ENCODE measurements at places on chromosomes 2 and 18.

GRCh38 chr2:32824070-32824809 is 122.5 kb upstream of the LTBP1 start:
- no peak for DNase-seq

- DNase-seq: no peak
Measured at GRCh38 chr2:181697571-181697970, 17.3 kb upstream of the NEUROD1 start.

DNA sequence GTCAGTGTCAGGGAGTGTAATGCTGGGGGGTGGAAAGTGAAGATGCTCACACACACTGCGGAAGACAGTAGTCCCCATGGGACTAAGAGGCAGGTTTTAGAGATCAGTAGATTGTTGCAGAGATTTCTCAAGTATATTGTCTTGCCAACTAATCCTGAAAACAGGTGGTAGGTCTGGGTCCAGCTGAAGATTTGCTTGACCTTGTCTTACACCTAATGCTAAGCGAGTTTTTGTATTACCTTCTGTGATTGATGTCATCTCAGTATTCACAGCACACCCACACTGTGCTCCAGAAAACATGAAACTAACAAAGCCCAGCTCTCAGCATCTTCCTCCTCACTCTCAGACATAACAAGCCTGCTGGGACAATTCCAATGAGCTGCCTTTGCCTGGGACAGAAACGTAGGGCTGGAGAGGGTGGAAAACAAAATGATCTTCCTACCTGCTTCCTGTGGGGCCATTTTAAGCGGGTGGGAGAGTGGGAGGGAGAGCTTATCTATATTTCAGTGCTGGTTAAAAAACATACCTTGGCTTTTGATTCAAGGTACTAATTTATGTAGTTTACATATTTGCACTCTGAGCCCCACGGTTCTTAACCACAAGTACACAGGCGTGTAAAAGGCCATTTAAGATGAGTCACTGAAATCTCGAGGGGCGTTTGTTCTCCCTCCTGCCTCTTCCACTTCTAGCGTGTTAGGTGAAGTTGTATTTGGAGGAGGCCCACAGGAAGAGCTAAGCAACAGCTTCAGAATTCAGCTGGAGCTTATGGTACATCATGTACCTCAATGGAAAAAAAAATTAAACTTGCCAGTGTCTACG is 23.1 kb upstream of the RBMS1 start:
- peak; percentile 83 for DNase-seq

DNA sequence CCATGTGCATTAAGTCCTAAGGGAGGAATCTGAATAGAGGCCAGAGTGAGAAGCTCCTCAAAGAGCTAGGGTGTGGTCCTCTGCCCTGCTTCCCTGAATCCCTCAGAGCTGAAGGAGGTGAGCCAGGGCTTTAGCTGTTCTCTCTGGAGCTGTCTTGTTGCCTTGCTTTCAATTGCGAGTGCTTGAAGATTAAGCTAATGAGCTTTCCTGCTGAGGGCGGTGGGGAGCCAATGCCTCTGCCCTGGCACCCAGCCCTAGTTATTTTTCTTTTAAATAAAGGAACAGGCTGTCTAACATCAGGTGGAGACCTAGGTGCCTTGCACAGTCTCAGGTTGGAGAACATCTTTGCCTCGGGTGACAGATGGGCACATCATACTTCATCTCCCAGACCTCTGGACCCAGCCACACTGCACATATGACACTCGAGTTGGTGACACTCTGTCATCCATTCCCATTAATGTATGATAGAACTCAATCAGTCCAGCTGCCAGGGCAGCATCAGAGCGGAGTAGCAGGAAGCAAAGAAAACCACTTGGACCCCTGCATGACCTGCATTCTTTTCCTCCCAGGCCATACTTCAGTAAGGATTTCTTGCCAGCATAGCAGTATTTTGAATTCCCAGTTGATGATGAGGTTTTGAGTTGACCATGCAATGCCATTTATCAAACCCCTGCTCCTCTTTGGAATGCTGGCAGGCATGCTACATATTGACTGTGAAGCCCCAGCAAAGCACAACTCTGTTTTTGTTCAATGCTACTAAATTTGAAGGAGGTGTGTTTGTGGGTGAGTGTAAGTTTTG is 292.7 kb downstream of the RNF144A start:
- peak; percentile 13 for DNase-seq

DNA sequence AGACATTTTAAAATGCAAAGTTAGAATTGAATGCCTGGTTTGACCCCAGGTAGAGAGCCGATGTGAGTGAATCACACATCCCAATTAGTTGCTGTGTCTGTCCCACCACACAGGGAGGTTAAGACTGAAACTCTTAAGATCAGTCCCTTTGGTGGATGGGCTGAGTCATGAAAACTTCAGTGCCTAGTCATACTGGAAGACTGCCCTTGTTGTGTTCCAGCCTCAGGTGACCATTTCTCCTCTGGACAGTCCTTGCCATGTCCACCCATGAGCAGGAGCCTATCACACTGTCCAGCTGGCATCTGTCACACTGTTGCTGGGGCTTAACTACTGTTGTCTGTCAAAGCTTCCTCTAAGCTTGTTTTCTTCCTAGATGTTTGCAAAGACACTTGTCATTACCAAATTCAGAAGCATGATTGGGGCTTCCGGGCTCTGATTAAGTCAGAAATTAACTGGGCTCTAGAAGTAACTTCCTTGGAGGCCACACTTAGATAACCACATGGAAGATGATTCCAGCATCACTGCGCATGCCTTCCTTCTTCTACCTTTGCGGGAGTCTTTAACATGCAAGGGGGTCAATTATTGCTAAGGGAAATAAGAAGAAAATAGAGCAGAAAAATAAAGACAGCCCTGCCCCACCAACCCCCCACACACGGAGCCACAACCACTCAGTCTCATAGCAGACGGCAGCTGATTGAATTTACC is 21.3 kb downstream of the CYRIA start:
- peak; percentile 76 for DNase-seq

DNA sequence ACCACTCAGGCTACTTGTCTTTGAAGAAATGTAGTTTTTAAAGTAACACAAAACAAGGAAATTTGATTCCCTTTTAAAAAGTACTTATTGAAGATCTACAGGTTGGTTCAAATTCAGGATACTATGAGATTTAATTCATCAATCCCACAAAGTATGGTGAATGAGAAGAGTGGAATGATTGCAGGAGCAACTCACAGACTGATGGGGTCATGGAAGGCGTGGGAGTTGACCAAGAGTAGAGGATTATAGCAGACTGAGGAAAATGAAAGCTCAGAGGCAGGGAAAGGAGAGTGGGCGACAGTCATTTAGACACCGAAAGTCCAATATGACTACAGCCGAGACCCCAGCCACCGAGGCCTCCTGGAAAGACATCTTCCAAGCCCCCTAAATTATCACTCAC is 12.5 kb upstream of the DAPL1 start:
- peak; percentile 34 for DNase-seq

- DNase-seq: no peak
Measured at GRCh38 chr18:29928081-29928480, 1114.5 kb downstream of the DSC3 start.

DNA sequence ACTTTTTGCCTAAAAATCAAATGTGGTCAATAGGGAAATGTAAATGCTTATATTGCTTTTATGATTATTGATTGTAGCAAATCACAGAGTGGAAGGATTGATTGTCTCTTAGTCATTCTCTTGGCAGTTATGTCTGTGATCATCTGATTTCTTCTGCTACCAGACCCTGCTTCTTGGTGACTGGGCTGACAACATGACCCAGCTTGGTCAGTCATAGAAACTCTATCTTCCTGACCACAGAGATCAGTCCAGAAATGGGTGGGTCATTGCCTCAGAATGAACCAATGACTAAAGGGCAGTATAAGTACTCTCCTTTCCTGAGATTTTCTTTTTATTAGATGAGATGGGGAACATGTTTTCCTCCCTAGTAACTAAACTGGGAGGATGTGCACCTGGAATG is 87.6 kb downstream of the MAIP1 start:
- DNase-seq: peak; percentile 78

DNA sequence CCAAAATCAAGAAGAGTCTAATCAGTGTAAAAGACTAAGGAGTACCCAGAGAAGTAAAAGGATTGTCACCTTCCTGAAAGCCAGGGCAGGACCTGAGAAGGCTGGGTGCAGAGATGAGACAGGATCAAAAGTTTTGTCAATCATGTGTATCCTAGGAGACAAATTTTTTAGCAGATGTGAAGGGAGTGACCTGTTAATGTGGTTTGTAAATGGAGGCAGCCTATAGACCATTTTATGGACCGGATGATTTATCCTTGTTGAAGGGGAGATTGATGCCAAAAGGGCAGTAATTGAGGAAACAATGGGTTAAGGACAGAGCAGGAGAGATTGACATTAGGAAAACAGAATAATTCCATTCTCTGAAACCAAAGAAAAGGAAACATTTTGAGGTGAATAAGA is 813 bp downstream of the NDC80 start:
- DNase-seq: no peak

GRCh38 chr18:160831-161570 is 2.6 kb downstream of the USP14 start:
- DNase-seq: peak; percentile 69

DNA sequence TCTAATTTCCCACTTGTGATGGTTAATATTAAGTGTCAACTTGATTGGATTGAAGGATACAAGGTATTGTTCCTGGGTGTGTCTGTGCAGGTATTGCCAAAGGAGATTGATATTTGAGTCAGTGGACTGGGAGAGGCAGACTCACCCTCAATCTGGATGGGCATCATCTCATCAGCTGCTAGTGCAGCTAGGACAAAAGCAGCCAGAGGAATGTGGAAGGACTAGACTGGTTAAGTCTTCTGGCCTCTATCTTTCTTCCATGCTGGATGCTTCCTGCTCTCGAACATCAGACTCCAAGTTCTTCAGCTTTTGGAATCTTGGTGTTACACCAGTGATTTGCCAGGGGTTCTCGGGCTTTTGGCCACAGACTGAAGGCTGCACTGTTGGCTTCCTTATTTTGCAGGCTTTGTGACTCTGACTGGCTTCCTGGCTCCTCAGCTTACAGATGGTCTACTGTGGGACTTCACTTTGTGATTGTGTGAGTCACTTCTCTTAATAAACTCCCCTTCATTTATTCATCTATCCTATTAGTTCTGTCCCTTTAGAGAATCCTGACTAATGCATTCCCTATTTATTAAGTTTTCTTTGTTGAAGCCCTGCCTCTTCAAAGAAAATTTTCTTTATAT is 1087.5 kb upstream of the NXPH2 start:
- no peak for DNase-seq

DNA sequence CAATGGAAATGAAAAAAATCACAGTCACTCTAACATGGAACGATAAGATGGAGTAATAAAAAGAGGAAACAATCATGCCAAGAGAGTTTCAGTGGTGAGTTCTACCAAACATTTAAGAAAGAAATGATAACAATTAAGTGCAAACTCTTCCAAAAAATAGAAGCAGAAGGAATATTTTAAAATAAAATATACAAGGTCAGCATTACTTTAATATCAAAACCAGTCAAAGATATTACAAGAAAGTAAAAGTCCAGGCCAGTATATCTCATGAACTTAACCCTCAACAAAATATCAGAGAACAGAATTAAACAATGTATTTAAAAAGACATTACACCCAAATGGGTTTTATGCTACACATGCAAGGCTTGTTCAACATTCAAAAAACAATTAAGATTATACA is 829.4 kb downstream of the TRIB2 start:
- no peak for DNase-seq

DNA sequence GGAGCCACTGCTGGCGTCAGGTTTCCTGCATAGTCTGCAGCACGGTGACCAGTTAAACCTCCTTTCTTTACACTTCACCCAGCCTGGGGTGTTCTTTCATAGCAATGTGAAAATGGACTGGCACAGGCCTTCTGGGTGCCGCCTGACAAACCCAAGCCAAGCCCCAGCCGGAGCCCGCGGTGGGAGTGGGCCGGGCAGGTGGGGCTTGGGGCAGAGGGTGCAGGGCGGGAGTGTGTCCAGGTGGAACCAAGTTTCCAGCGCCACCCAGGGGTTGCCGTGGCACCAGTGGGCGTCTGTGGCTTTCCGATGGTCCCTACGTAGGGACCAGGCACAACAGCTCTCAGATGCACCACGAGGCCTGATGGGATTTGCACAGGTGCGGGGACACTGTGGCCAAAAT is 75.8 kb downstream of the RTP5 start:
- no peak for DNase-seq

GRCh38 chr18:35481960-35482366 is 15.8 kb downstream of the INO80C start:
- DNase-seq: peak; percentile 39

GRCh38 chr2:71852141-71852711 is 295.4 kb downstream of the CYP26B1 start:
- no peak for DNase-seq

- no peak for DNase-seq
Measured at GRCh38 chr18:58557008-58557435, 71.9 kb downstream of the ALPK2 start.

GRCh38 chr2:144215701-144216675 is 303.9 kb downstream of the ZEB2 start:
- DNase-seq: no peak

- DNase-seq: no peak
Measured at GRCh38 chr2:192090911-192091310, 103.8 kb downstream of the TMEFF2 start.

GRCh38 chr2:101754618-101755017 is 57.1 kb downstream of the MAP4K4 start:
- peak; percentile 79 for DNase-seq

GRCh38 chr18:2998644-2999043 is 14.3 kb downstream of the LPIN2 start:
- no peak for DNase-seq

DNA sequence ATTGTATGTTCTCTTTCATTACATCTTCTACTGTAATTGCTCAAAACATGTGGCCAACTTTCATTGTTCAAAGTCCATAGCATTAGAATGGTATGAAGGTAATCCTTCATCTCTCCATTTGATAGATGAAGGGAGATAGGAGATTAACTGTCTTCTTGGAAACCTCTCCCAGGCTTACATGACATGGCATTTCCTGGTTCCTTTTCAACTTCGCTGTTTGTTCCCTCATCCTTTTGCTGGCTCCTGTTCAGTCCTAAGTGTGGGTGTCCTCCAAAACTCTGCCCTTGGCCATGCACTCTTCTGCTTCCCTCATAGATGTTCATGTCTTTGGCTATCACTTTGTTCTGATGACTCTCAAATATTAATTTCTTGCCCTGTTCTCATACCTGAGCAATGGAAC is 13.8 kb downstream of the NEB start:
- DNase-seq: no peak

- DNase-seq: no peak
Measured at GRCh38 chr18:60295674-60296073, 76.9 kb downstream of the MC4R start.

DNA sequence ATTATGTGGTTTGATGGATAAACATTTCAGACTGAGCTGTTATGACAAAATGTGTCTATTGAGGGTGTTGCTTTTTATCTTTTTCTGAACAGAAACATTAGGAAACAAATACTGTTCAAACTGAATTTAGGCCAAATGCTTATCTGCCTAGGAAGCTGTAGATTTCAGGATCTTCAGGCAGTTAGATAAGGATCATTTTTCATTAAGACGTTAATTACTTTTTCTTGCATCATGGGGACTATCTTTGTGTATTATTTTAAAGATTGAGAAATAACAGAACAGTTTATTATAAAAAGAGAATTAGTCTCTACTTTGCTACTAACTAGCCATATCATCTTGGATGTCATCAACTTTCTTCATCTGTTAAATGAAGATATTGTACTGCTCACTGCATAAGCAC is 107.5 kb downstream of the TTC27 start:
- peak; percentile 53 for DNase-seq

Data from fibroblast of lung (primary cell).